ENCODE measurements at places on chromosomes 1 and 21. TPM values are rescaled to one million over a fixed set of nuclear protein-coding genes. Genes with fewer than 3 reads are reported as not detected.

CRNN gene
- 349 TPM for total RNA-seq

ADGRL2 gene
- 68.0 TPM for total RNA-seq

SLC44A5 gene
- 1.2 TPM for total RNA-seq

SLC2A5 gene
- total RNA-seq = 8.1 TPM

SPRR5 gene
- total RNA-seq = not detected

CADM3 gene
- 23.8 TPM for total RNA-seq

GRCh38 chr1:192527950-192528349, 47.6 kb upstream of the RGS1 start:
- H3K27ac ChIP-seq = no peak overlapping the region
- no peak overlapping the region for H3K4me3 ChIP-seq
- DNase-seq = no peak

DNA sequence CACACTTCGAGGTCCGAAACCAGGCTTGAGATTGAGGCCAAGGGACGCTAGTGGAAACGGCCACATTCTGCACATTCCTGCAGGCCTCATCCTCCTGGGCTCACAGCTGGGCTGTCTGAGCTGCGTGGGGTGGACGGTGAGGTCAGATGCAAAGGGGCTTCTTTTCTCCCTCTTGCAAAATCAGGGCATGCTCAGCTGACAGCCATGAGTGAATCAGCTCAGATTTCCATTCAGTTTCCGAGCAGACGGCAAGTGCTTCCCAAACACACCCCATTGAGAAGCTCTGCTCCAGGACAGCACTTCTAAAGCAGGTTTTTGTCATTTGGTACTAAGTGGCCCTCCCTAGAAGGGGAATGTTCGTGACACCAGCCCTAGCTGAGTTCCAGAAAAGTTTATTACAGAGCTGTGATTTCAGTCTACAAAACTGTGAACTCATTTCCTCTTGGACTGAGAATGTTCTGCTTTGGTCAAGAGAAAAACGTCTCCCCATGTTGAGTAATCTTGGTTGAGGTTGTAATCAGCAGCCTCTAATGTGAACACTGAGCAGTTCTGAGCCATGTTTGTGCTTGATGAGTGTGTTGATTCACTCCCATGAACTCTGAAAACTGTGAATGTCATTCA, 10.0 kb downstream of the PDPN start:
- peak; percentile 96 for DNase-seq
- H3K27me3 ChIP-seq = no peaks in the 10 kb centered on the region
- H3K4me1 ChIP-seq = peaks cover 43% of the 10 kb centered on the region
- no peaks in the 10 kb centered on the region for H3K36me3 ChIP-seq
- peak overlapping the region; percentile 83 for H3K27ac ChIP-seq

GRCh38 chr1:53586765-53587164, 127.6 kb downstream of the DMRTB1 start:
- H3K27ac ChIP-seq = no peak overlapping the region
- DNase-seq = no peak
- H3K4me3 ChIP-seq = no peak overlapping the region
- H3K27me3 ChIP-seq = no peaks in the 10 kb centered on the region

DNA sequence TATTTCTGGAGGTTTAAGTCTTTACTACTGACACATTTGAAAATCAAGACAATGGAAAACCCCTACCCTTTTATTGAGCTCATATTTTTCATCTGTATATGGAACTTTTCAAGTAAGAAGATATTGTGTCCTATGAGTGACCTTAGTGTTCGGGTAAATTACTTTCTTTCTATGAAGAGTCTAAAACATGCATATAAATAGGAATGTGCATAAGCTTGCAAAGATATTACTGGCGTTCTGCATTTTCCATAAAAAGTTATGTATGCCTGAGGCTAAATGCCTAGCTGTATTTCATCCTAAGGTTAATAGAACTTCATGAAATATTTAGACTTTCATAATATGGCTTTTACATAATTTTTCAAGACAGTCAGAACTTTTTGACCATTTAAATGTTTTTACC, 495.8 kb upstream of the ADAMTS5 start:
- H3K36me3 ChIP-seq = no peaks in the 10 kb centered on the region
- no peaks in the 10 kb centered on the region for H3K4me1 ChIP-seq
- no peak overlapping the region for H3K4me3 ChIP-seq
- no peak for DNase-seq
- no peak overlapping the region for H3K27ac ChIP-seq
- H3K27me3 ChIP-seq = no peaks in the 10 kb centered on the region

DNA sequence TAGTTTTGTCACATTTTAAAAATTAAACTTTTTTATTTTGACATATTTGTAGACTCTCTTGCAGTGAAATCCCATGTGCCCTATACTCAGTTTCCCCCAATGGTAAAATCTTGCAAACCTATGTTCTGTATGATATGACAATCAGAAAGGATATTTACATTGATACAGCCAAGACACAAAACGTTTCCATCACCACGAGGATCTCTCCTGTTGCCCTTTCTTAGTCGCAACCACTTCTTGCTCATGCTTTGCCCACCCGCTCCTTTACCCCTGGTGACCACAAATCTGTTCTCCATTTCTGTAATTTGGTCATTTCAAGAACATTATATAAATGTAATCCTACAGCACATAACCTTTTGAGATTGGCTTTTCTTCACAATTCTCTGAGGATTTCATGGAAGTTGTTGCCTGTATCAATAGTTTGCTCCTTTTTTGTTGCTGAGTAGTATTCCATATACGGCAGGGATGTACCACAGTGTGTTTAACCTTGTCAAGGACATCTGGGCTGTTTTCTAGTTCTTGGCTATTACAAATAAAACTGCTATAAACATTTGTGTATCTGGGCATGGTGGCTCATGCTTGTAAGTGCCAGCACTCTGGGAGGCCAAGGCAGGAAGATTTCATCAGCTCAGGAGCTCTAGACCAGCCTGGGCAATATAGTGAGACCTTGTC, 14.0 kb upstream of the BATF3 start:
- no peaks in the 10 kb centered on the region for H3K4me1 ChIP-seq
- no peak overlapping the region for H3K4me3 ChIP-seq
- H3K36me3 ChIP-seq = no peaks in the 10 kb centered on the region
- DNase-seq = no peak

DNA sequence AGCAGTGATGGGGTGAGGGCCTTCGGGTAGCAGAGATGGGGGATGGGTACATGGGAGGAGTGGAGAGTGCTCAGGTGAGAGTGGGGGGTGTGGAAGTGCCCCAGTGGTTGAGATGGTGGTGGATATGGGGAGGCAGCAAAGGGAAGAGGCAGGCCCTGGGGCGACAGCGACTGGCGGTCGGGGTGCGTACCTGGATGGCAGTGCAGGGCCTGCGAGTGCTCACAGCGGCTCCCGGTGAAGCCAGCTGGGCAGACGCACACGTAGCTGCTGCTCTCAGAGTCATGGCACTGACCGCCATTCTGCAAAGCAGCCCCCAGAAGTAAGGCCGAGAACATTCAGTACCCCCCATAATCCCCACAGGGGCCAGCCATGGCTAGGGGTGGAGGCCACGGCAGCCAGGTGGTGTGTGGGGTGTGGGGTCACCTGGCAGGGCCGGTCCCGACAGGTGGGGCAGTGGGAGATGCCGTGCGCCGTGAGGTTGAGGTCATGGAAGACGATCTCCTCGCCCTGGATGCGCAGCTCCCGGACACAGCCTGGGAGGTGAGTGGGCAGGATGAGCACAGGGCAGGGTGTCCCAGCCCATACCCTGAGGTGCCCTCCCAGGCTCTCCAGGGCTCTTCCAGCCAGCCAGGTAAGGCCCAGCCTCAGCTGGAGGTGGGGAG, 18.9 kb downstream of the LDLRAD2 start:
- peaks cover 96% of the 10 kb centered on the region for H3K36me3 ChIP-seq
- DNase-seq = no peak
- H3K27ac ChIP-seq = no peak overlapping the region
- H3K4me3 ChIP-seq = no peak overlapping the region
- no peaks in the 10 kb centered on the region for H3K27me3 ChIP-seq
- no peaks in the 10 kb centered on the region for H3K4me1 ChIP-seq

DNA sequence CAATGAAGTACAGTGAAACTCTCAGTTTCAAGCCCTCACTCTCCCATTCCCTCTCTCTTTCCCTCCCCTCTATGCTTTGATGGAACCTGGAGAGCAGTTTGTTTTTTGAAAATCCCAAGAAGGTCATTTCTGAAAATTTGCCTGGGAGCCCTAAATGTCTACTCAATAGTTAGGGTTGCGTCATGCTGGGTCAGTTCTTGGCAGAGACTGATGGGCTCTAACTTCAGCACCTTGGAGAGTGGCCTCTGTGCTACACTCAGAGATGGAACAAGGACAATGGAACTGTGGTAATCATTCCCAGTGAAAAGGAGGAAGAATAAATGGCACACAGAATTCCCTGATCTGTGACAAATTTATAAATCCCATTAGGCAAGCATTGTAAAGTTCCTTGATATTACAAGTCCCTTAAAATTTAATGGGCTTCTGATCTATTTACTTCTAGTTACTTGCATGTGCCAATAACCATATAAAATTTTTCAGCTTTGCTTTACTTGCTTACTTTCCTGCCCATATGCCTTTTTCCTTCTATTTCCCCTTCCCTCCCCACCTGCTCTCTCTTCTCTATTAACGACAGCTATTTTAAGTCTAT, 182.9 kb upstream of the KCND3 start:
- DNase-seq = no peak
- no peaks in the 10 kb centered on the region for H3K27me3 ChIP-seq
- no peaks in the 10 kb centered on the region for H3K36me3 ChIP-seq
- H3K27ac ChIP-seq = no peak overlapping the region
- no peaks in the 10 kb centered on the region for H3K4me1 ChIP-seq

GRCh38 chr1:58968360-58968952, 184.6 kb upstream of the JUN start:
- H3K27ac ChIP-seq = peak overlapping the region; percentile 81
- H3K36me3 ChIP-seq = no peaks in the 10 kb centered on the region
- H3K27me3 ChIP-seq = no peaks in the 10 kb centered on the region
- no peak for DNase-seq

DNA sequence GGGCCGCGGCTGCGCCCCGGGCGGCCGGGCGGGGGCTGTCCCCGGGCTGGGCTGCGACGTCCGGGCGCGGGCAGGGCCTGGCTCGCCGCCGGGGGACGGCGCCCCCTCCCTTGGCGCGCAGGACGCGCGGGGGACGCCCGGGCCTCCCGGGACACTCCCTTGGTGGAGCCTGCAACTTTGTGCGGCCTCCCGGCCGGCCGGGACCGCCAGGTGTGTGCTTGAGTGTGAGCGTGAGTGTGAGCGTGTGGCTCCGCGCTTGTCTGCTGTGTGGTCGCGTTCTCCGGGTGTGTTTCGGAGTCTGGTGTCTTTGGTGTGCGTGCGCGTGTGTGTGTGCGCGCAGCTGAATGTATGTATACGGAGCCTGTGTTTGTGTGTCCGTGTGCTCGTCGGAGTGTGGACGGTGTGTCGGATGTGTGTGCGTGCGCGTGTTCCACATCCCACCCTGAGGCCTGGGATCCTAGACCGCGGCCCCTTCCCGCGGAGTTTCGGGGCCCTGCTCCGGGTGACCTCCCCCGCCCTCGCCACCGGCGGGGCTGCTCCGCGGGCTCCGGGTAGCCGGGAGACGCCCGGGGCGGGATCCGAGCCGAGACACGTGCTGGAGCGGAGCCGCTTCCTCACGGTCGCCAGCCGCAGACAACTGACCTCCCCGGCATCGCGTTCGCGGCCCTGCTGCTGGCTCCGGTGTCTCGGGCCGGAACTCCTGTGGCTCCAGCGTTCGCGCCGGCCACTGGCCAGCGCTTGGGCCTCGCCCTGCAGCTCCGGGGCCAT, 1.7 kb downstream of the PTPRU start:
- H3K27me3 ChIP-seq = no peaks in the 10 kb centered on the region
- H3K27ac ChIP-seq = peak overlapping the region; percentile 73
- peak overlapping the region; percentile 78 for H3K4me3 ChIP-seq
- peaks cover 24% of the 10 kb centered on the region for H3K4me1 ChIP-seq
- no peaks in the 10 kb centered on the region for H3K36me3 ChIP-seq

DNA sequence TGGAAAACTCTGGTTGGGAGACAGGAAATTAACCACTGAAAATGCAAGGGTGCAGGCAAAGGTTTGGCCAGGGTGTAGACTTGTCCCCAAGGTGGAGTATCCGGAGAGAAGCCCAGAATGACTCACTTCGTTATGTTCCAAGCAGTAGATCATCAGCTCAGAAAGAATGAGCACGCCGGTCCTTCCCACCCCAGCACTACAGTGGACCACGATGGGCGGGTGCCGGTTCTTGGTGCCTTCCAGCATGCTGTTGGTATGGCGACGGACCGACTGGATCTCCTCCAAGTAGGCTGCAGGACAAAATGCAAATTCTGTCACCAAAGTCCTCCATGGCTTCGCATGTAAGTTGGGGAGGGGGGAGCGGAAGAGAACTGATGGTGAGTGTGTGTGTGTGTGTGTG, 83.4 kb downstream of the SMYD2 start:
- no peak for DNase-seq
- H3K4me1 ChIP-seq = no peaks in the 10 kb centered on the region
- H3K27me3 ChIP-seq = no peaks in the 10 kb centered on the region
- no peak overlapping the region for H3K4me3 ChIP-seq
- H3K36me3 ChIP-seq = peaks cover 20% of the 10 kb centered on the region
